Stimulated activated effector memory CD8-positive, alpha-beta T cell treated with anti-CD3 and anti-CD28 coated beads, Interleukin-12 subunit alpha, Interleukin-12 subunit beta, amount 100 ng/mL, for 72 hours (primary cell): ENCODE measurements at places on chromosomes 4 and X.

- DNase-seq: no peak
These were observed 115.8 kb downstream of the PPARGC1A start for GRCh38 chr4:23773884-23774636.

GRCh38 chr4:24174602-24175001, 284.8 kb upstream of the PPARGC1A start:
- DNase-seq: no peak

- no peak for DNase-seq
These were observed 738 bp upstream of the HPF1 start for GRCh38 chr4:169758401-169758962.

GRCh38 chrX:71096760-71097032, 1.0 kb downstream of the FOXO4 start:
- no peak for DNase-seq

DNA sequence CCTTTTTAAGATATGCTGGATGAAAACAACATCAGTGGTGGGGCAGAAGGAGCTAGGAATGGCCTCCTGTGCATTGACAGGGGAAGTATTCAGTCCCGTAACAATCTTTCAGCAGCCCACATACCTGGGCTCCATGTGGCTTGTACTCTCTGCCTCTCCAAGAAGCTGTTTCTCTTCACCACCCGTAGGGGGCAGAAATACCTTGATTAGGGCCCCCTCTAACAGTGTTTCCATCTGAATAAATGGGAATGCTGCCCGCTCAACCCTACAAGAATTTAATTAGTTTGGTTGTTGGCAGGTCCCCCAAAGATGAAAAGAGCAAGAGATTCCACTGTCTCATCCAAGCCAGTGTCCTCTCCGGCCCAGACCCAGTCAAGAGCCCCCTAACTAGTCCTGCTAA, 155.2 kb downstream of the SMIM20 start:
- no peak for DNase-seq

DNA sequence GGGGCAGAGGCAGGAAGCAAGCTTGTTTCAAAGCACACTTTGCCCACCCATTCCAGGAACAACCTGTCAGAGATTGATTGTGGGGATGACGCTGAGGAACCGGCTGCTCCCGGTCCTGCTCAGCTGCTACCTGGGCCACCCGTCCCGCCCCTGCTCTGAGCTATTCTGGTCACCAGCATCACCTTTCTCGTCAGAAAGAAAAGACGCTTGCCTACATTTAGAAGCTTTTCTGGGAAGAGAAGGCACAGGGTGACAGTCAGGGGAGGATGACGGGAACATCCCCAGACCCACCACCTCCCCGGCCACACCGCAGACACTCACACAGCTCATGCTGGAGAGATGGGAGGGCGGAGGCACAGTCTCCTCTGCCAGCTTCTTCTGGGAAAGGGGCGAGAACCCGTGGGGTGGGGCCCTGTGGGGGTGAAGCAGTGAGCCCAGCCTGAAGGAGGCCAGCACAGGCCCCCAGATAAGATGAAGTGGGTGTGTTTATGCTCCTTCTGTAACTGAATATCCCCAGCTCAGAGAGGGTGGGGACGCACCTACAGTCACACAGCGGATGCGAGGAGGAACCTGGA, 81.8 kb downstream of the CPZ start:
- no peak for DNase-seq

GRCh38 chr4:105965183-105965800, 70.0 kb downstream of the NPNT start:
- no peak for DNase-seq

- no peak for DNase-seq
These were observed 289.8 kb upstream of the SFRP2 start for GRCh38 chr4:154078504-154079350.

- no peak for DNase-seq
These were observed 168.3 kb downstream of the BCOR start for GRCh38 chrX:39929379-39930025.
